ENCODE measurements at places on chromosomes 2 and 18. TPM values are rescaled to one million over a fixed set of nuclear protein-coding genes. Genes with fewer than 3 reads are reported as not detected.

DNA sequence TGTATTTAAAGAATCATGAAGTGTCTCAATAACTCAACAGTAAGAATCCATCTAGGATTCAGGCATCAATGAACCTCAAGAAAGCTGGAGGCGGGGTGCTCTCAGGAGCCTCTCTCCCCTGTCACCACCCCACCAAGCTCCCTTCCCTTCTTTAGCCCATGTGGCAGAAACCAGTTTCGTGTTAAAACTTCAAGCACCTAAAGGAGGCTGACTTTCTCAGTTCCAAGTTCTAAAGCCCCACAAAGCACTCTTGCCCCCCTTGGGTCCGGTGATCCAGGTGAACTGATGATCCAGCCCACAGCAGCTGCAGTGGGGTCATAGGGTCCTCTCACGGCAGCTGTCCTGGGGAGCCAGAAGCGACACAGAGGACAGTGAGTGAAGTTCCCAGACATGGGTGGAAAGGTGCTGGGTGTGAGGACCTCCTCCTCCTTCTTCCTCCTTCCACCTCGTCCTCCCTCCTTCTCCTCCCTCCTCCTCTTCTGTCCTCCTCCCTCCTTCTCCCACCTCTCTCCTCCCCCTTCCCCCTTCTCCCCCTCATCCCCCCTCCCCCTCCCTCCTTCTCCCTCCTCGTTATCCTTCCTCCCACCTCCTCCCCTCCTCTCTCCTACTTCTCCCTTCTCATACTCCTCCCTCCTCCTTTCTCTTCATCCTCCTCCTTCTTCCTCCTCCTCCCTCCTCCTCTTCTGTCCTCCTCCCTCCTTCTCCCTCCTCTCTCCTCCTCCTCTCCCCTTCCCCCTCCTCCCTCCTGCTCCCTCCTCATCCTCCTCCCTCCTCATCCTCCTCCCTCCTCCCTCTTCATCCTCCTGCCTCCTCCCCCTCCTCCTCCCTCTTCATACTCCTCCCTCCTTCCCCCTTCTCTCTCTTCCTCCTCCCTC, 192.4 kb upstream of the AGAP1 start:
- H3K4me1 ChIP-seq, result peaks cover 13% of the 10 kb centered on the region
- H3K4me3 ChIP-seq, result no peak overlapping the region
- no peak overlapping the region for H3K27ac ChIP-seq
- no peak for DNase-seq
- H3K36me3 ChIP-seq, result no peaks in the 10 kb centered on the region

DNA sequence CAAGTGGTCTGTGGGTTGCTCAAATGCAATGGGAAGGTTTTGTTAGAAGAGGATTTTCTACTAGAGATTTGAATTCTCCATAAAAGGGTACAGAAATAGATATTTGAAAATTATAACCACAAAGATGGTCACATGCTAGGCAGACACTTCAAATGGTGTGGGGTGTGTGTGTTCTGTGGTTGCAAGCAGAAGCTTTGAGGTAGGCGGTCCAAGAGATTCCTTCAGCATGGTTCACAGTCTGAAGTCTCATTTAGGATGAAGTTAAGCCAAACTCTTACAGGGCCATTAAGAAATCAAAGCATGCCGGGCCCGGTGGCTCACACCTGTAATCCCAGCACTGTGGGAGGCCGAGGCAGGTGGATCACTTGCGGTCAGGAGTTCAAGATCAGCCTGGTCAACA, 38.3 kb upstream of the RMDN2 start:
- H3K36me3 ChIP-seq, result no peaks in the 10 kb centered on the region
- no peaks in the 10 kb centered on the region for H3K27me3 ChIP-seq
- H3K4me3 ChIP-seq, result no peak overlapping the region
- no peak overlapping the region for H3K27ac ChIP-seq
- no peak for DNase-seq
- H3K4me1 ChIP-seq, result no peaks in the 10 kb centered on the region

DNA sequence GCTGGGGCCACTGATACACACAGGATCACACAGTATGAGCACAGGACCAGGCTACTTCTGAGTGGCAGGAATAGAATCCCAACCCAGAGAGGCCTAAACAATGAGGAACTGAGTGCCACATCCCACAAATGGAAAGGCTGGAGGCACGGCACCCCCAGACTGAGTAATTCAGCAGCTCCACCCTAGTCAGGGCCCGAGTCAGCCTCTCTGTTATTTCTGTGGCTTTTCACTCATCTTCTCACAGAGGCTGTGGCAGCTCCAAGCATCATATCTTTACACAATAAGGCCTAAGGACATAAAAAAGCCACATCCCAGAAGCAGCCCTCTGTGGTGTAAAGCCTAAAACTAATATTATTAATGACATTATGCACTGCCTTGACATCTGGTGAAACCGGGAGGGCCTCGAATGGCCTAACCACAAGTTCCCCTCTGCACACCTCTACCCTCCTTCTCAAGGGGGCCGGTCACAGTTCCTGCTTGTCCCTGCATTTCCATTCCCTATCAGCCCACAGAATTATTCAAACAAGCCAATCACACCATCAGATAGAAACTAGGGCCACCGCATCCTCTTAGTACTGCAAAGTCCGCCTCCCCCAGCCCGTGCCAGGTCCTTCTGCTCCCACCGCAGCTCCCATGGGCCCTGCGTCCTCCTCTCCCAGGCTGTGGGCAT, 12.5 kb upstream of the MAL start:
- no peaks in the 10 kb centered on the region for H3K36me3 ChIP-seq
- no peak for DNase-seq
- H3K27me3 ChIP-seq, result peaks cover 2% of the 10 kb centered on the region

The CCL20 gene
- 4.3 TPM for total RNA-seq

DNA sequence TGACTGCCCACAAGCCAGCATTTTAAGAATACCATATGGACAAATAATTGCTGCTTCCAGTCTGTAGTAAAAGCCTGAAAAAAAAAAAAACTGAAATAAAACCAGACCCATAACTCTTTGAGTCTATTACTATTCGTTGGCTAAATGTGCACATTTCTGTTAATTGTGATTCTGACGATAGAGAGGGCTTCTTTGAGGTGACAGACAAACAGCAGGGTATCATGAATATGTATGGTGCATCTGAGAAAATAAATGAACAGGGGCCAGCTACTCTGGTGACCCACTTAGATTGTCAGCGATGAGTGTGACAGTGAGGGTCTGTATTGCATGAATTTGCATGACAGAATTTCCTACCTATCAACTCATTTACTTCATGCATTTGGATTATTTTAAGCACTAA, 427.8 kb upstream of the SOX11 start:
- no peak overlapping the region for H3K27ac ChIP-seq
- H3K27me3 ChIP-seq, result no peaks in the 10 kb centered on the region
- H3K4me3 ChIP-seq, result no peak overlapping the region
- DNase-seq, result no peak

The THAP4 gene
- total RNA-seq, result 48.9 TPM

DNA sequence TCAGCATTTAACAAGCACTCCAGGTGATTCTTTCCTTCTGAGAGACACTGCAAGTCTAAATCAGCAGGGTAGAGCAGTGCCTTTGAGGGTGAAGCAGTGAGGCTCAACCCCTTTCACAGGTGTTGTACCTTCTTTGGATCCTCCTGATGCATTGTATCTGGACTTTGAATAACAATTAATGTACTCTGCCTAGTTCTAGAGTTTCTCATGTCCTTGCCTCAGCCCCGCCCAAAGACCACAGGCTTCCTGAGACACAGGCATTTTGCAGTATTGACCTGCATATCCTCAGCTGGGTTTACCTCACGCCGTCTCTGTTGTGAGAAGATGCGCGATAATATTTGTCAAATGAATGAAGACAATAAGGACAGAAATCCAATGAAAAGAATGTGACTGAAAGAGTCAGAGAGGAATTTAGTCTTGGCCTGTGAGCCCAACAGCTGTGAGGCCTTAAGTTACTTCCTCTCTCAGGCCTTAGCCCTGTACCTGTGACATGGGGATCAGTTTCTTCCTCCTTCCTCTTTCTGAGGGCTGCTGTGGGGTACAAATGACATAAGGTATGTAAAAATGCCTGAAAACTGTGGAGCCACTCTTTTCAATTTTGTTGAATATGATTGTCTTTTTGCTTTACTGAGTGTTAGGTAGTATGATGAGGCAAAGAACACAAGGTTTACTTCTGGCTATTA, 43.7 kb downstream of the WIPF1 start:
- H3K27ac ChIP-seq, result no peak overlapping the region
- peak; percentile 23 for DNase-seq
- no peak overlapping the region for H3K4me3 ChIP-seq

- peak overlapping the region; percentile 42 for H3K4me3 ChIP-seq
- H3K27me3 ChIP-seq, result peaks cover 6% of the 10 kb centered on the region
- peak overlapping the region; percentile 43 for H3K27ac ChIP-seq
- peak; percentile 66 for DNase-seq
- H3K36me3 ChIP-seq, result no peaks in the 10 kb centered on the region
- H3K4me1 ChIP-seq, result no peaks in the 10 kb centered on the region
These were observed 219.6 kb downstream of the SNTG2 start for GRCh38 chr2:1170241-1170640.

The ICOS gene
- not detected for total RNA-seq

GRCh38 chr18:32732165-32732564, 40.7 kb downstream of the KLHL14 start:
- peaks cover 4% of the 10 kb centered on the region for H3K4me1 ChIP-seq
- no peak for DNase-seq
- H3K27ac ChIP-seq, result no peak overlapping the region

The UGT1A5 gene
- not detected for total RNA-seq

DNA sequence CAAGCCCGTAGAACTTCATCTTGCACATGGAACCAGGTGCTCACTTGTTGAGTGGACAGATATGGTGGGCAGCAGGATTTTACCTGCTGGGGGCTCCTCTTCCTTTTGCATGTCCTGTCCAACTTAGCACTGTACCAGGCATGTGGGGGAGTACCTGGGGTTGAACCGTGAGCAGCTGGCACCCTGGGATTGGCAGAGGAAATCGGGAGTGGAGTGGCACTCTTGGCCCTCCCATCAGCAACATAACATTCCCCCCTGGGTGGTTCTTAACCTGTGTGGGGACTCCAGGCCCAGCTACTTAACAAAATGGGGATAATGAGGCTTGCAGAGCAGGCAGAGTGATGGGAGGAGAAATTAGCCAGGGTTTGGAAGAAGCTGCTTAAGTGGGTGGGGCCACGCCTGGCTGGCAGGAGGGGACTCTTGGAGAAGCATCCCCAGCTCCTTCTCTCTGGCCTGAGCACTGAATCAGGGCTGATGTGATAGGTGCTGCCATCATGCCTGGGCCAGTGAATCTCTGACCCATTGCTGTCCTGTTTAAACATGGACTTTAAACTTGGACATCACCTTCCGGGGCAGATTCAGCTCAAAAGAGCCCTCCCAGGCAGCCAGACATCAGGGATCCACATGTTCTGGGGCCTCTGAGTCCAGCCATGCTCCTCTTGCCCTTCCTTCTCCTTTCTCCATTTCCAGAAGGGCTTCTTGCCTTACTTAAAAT, 15.5 kb downstream of the FOSL2 start:
- peaks cover 88% of the 10 kb centered on the region for H3K36me3 ChIP-seq
- H3K27ac ChIP-seq, result peak overlapping the region; percentile 37
- no peak overlapping the region for H3K4me3 ChIP-seq

The HK2 gene
- 38.4 TPM for total RNA-seq

The GKN1 gene
- not detected for total RNA-seq

DNA sequence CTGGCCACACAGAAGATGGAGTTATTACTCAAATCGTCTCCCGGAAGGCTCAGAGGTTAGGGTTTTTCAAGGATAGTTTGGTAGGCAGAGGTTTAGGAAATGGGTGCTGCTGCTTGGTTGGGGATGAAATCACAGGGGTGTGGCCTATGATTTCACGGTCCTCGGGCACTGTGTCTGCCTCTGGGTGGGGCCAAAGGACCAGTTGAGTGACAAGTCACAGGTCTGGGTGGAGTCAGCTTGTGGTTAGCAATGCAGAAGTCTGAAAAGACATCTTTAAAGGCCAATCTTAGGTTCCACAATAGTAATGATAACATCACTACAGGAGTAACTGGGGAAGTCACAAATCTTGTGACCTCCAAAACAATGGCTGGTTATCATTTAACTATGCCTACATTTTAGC, 387.8 kb downstream of the ZNF521 start:
- no peaks in the 10 kb centered on the region for H3K27me3 ChIP-seq
- DNase-seq, result peak; percentile 69
- H3K36me3 ChIP-seq, result no peaks in the 10 kb centered on the region
- H3K4me3 ChIP-seq, result no peak overlapping the region
- H3K4me1 ChIP-seq, result peaks cover 5% of the 10 kb centered on the region

The OR6B2 gene
- not detected for total RNA-seq
